Activated CD4-positive, alpha-beta T cell treated with anti-CD3 and anti-CD28 coated beads, Interleukin-2, amount 50 U/mL, for 48 hours (primary cell): ENCODE measurements at places on chromosomes 2 and 18.

GRCh38 chr2:86592547-86593230 is 29.4 kb upstream of the CHMP3 start:
- no peak for DNase-seq

GRCh38 chr18:13235421-13235831 is 16.9 kb downstream of the LDLRAD4 start:
- no peak for DNase-seq

DNA sequence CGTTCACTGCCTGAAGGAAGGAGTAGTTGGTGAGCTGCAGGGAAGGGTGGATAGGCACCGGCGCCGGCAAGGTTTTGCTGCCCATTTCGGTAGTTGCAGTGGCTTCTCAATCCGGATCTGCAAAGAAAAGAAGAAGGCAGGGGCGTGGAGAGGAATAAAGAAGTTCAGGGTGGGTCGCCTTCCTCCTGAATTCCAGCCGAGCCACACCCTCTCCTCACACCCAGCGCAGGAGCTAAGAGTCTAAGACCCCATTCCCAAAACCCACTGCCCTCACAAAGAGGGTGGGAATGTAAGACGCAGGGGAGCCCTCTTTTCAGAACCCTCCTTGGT is 4.7 kb downstream of the OSR1 start:
- no peak for DNase-seq

- peak; percentile 58 for DNase-seq
Measured at GRCh38 chr2:229714080-229714735, at the start of gene DNER. Gene DNER, minus strand, starts transcription at chr2:229714555. Its CDS starts 132 bp downstream, at chr2:229714423.

- no peak for DNase-seq
Measured at GRCh38 chr18:48902023-48902855, 48.5 kb downstream of the SMAD7 start.

- DNase-seq, result no peak
Measured at GRCh38 chr2:28557389-28558131, 61.7 kb downstream of the PLB1 start.

DNA sequence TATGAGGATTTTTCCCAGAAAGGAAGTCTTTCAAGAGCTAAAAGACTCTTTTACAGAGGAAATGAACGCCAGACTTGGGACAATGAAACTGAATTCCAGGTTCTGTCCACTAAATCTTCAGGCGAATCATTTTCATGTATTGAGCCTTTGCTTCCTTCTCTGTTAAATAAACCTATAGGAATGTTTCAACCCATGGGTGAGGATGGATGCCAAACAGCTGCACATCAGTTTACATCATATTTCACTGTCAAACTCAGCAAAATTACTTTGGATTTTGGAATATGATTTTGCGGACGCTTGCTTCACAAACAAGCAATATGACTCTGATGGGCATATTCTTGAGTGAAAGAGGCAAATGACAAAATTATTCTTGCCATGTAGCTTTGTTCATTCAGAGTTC is 256.1 kb upstream of the ZNF521 start:
- no peak for DNase-seq

GRCh38 chr2:105538840-105539239 is 140.0 kb upstream of the FHL2 start:
- no peak for DNase-seq

- no peak for DNase-seq
Measured at GRCh38 chr2:28761420-28761819, 9.8 kb downstream of the PPP1CB start.

GRCh38 chr18:67513280-67513679 is 3.2 kb downstream of the DSEL start:
- DNase-seq, result no peak

- no peak for DNase-seq
Measured at GRCh38 chr2:176075481-176075880, 8.3 kb downstream of the EVX2 start.

DNA sequence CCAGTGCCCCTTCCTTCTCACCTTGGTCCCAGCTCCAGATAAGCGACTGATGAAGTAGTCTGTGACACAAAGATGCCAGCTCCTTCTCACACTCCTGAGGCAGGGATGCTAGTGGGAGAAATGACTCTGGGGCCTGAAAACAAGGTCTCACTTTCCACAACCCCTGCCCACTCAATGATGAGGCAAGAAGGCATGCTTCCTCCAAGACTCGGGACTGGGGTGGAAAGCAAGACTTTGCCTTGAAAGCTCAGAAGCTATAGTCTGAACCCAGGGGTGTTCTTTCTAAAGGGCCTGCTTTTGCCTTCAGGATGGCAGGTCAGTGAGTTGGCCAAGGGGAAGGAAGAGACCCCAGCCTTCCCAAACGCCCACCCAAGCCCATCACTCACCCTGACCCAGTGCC is 1.4 kb downstream of the CCDC142 start:
- DNase-seq, result no peak
